ENCODE measurements at places on chromosomes 7 and 10.

- no peak for DNase-seq
These were observed 121.6 kb downstream of the ALOX5 start for GRCh38 chr10:45495438-45496152.

GRCh38 chr10:33535866-33536265 lies 201.4 kb upstream of the NRP1 start:
- DNase-seq, result no peak

GRCh38 chr10:78755063-78755701 lies 313.6 kb upstream of the ZMIZ1 start:
- no peak for DNase-seq

- DNase-seq, result no peak
These were observed 78.8 kb upstream of the GSDME start for GRCh38 chr7:24836084-24836483.

- no peak for DNase-seq
These were observed 96.7 kb upstream of the IKZF1 start for GRCh38 chr7:50207686-50208255.

DNA sequence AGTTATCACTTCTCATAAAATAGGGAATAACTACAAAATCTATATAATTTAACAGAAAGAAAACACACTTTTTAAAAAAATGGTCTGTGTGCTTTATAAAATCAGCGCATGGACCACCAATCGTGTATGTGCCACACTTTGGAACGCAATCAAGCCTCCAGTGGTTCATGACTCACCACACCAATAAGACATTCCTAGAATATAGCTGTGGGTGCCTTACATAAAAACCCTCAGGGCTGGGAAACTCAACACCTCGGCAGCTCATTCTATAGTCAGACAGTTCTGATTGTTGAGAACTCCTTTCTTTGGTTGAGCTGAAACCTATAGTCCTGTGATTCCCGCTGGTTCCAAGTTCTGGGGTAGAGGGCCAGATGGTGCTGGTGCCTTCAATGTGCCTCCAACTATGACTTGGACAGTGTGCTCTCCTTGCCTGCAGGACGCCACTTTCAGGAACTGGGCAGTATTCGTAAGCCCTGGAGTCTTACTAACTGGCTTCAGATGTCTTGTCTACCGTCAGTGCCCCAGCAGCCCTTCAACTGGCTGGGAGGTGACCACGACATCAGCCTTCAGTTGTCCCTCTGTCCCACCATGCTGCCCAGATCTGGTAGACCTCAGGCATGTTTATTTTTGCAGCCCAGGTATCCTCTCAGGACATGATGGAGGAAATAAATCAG lies 135.7 kb upstream of the GDF10 start:
- DNase-seq, result peak; percentile 46

GRCh38 chr7:126979722-126980121 lies 273.0 kb downstream of the GRM8 start:
- DNase-seq, result no peak

GRCh38 chr10:15744217-15744865 lies 24.6 kb upstream of the ITGA8 start:
- peak; percentile 55 for DNase-seq

- no peak for DNase-seq
These were observed 100.5 kb downstream of the PRKAG2 start for GRCh38 chr7:151776446-151776845.

GRCh38 chr7:26147030-26147429 lies 5.0 kb upstream of the NFE2L3 start:
- no peak for DNase-seq

GRCh38 chr7:139643951-139644585 lies 120.6 kb downstream of the CLEC2L start:
- DNase-seq, result no peak

GRCh38 chr10:126315494-126316177 lies 72.6 kb downstream of the ADAM12 start:
- peak; percentile 81 for DNase-seq

GRCh38 chr7:158495786-158496185 lies 91.8 kb downstream of the PTPRN2 start:
- no peak for DNase-seq

DNA sequence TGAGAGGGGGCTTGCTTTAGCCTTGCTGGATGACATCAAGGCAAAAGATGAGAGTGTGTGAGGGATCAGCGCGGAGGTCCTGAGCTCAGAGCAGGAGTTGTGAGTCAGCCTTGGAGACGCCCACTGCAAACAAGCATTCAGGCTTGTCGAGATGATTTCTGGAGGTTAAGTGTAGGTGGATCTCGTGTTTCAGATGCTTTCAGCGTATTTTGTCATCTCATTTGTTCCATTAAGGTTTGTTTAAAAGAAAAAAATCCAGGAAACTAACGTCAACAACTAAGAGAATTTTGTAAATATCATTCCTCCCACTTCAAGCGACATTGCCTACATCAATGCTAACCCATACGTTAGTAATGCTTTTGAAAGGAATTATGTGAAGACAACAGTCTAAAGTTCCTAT lies 715.4 kb upstream of the NRP1 start:
- no peak for DNase-seq

DNA sequence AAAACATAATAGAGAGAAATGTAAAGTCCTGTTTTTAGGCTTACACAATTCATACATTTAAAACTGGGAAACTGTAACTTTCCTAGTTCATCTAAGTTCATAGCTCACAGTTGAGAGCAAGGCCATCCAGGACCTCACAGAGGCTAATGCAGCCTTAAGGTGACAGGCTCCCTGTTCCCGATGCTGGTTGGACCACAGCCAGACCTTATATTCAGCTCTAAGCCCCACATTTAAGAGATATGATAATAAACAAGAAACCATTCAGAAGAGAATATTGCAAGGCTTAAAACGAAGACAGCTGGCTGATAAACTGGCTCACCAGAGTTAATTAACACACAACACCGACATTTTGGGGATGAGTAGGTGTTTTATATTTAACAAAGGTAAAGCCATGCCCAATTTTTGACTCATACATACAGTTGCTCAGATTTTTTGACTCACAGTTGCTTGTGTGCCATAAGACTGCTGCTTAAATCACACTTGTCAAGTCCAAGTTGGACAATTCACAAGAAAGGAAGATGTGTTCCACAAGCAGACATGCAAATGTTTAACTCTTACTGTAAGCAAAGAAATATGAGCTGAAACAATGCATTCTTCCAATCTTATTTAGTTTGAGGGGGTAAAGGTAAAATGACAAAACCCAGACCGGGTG lies 41.1 kb upstream of the TMEM213 start:
- DNase-seq, result no peak

DNA sequence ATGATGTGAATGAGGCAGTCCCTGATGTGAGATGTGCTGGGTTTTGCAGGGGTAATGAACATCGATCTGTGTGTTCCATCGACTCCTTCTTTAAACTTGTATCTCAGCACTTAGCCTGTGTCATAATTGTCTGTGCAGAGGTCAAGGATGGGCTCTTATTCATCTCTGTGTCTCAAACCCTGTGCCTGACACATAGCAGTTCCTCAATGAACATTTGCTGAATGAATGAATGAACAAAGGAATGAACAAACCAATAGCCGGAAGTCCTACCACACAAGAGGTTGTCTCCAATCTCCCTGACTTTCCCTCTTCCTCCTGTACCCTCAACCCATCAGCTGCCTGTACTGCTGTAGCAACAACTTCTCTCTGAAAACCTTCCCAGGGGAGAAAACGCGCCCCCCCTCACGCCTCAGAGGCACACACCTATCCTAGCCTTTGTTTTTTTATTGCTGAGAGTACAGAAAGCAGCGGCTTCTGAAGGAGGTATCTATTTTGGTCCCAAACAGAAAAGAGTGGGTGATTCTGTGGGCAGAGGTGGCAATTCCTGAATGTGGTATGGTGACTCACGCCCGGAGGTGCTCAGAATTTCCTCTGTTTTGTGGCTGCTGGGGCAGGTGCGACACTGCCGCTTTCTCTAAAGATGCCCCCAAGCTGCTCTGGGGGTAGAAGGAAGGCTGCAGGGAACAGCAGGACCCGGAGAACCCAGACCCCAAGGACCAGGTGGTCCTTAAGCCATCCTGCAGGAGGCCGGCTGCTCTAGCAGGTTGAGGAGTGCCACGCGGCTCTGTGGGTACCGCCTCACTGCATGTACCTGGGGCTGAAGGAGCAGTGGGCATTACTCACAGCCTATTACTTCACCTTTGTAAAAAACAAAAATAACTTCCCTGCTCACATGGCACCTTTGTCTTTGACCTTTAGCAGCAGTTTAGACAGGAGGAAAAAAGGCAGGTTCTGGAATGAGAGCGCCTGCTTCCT lies 9.6 kb downstream of the IL2RA start:
- no peak for DNase-seq

GRCh38 chr10:88880282-88881076 lies 434 bp downstream of the STAMBPL1 start:
- peak; percentile 80 for DNase-seq

DNA sequence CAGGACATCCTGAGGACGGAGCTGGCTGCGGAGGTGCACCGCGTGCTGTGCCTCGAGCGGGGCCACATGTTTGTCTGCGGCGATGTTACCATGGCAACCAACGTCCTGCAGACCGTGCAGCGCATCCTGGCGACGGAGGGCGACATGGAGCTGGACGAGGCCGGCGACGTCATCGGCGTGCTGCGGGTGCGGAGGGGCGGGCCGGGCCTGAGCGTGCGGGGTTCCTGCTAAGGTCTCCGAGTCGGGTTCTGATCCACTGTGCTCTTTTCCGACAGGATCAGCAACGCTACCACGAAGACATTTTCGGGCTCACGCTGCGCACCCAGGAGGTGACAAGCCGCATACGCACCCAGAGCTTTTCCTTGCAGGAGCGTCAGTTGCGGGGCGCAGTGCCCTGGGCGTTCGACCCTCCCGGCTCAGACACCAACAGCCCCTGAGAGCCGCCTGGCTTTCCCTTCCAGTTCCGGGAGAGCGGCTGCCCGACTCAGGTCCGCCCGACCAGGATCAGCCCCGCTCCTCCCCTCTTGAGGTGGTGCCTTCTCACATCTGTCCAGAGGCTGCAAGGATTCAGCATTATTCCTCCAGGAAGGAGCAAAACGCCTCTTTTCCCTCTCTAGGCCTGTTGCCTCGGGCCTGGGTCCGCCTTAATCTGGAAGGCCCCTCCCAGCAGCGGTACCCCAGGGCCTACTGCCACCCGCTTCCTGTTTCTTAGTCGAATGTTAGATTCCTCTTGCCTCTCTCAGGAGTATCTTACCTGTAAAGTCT lies 10.4 kb downstream of the ATG9B start:
- DNase-seq, result peak; percentile 84

DNA sequence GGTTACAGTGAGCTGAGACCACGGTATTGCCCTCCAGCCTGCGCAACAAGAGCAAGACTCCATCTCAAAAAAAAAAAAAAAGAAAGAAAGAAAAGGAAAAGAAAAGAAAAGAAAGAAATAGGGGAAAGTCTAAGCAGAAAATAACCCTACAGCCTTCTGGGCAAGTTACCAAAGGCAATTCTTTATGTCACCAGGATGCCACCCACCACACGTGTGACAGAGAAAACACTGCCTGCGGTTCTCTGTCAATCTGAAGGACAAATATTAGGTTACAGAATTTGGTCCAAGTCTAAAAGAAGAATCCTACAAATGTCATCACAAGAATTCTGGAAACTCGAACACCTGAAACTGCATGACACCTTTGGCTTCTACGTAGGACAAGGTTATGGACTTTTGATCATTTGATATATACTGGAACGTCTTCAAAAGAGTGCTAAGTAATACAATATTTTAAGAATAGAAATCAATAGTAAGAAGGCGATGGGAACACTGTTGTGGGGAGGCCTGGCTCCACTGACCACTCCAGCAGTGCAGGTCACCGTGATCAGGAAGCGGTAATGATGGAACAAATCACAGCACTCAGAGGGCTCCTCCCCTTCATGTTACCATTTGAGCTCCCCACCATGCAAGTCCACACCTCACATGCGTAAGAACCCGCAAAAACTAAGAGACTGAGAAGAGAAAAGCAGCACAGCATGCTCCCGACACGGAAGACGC lies 75.8 kb downstream of the MAD1L1 start:
- no peak for DNase-seq

GRCh38 chr7:2054927-2055326 lies 177.8 kb downstream of the MAD1L1 start:
- no peak for DNase-seq

DNA sequence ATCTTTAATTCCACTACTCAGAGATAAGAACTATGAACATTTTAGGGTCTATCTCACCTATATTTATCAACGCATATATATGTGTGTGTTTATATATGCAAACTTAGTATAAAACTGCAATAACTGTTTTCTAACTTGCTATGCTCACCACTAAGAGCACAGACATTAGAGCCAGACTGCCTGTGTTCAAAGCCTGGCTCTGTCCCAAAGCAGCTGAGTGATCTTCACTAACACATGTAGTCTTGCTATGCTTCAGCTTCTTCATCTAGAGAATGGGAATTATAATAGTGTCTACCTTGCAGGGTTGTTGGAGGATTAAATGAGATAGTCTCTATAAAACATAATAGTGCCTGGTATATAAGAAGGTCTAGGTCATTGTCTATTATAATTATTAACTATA lies 165.5 kb downstream of the MAGI2 start:
- DNase-seq, result no peak

- DNase-seq, result peak; percentile 70
These were observed 2.8 kb downstream of the PDGFA start for GRCh38 chr7:516606-517456.

DNA sequence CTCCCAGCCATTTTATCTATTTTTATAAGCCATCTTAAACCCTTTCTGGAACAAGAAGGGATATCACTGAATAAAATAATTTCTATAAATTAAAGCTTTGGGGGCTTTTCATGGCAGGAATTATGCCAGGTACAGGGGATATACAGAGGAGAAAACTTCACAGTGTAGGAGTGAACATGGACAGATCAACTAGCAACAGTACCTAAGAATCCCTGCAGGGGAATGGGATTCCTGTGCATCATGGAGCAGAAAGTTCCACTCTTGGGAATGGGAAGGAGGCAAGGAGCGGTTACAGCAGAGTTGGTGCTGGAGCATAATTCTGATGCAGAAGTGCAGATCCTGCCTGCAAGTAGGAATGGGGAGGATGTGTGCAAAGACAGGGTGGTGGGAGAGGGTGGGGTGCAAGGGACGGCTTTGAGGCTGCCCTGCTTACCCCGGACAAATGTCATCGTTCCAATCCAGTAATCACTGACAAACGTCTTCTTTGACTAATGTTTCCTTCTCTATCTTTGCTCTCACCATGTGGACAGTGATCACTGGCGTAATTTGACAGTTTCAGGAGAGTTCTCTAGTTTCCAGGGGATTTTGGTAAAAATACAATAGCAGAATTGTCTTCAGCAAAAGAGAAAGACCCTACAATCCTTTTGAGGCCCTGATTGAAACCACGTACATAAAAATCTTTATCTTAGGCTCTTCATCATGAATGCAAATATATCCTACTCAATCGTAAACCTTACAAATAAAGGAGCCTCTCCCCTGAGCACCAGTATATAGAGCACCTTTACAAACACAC lies 196.7 kb downstream of the HECW1 start:
- no peak for DNase-seq

GRCh38 chr7:107115762-107116540 lies 52.9 kb upstream of the HBP1 start:
- DNase-seq, result no peak

All from AG08395 (cell line).